HAP-1 (cell line): ENCODE measurements at places on chromosomes 7 and 10.

DNA sequence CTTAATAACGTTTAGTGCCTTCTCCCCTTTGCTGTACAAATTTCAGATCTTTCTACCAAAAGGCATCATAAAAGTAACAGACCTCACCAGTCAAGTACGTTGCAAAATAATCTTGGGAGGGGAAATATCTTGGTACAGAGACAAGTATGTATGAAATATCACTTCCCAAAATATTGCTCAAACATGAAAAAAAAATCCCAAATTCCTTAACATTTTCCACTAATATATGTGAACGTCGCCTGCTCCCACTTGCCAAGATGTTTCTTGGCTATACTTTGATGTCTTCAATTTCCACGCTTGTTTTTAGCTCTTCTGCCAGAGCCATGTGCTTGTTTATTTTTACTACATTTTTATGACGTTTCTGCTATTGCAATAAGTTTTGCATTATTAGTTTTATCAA lies 223.5 kb downstream of the PLXNA4 start:
- DNase-seq: no peak

GRCh38 chr10:79926037-79926436 lies 22.9 kb downstream of the SFTPD start:
- no peak for DNase-seq

- no peak for DNase-seq
Observed at GRCh38 chr10:109386921-109387320, 536.4 kb downstream of the XPNPEP1 start.

GRCh38 chr7:92811158-92811557 lies 25.2 kb downstream of the CDK6 start:
- DNase-seq: no peak

GRCh38 chr7:44094365-44094764 lies 9.8 kb upstream of the AEBP1 start:
- no peak for DNase-seq

DNA sequence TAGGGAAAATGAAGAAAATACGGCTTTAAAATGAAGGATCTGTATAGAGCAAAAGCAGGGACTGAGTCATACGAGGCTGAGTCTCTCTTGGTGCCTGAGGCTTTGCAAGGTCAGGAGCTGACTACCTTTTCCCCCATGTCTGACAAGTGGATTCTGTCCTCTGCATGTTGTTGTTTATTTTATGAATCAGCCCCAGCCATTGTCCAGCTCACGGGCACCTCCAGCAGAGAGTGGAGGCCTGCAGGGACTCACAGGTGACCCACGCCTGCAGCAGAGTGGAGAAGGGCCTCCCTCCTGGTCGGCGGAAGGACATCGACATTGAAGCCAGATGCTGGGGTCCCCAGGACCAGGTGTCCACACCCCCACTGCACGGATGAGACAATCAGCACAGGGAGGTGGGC lies 233.9 kb downstream of the WDR37 start:
- no peak for DNase-seq

DNA sequence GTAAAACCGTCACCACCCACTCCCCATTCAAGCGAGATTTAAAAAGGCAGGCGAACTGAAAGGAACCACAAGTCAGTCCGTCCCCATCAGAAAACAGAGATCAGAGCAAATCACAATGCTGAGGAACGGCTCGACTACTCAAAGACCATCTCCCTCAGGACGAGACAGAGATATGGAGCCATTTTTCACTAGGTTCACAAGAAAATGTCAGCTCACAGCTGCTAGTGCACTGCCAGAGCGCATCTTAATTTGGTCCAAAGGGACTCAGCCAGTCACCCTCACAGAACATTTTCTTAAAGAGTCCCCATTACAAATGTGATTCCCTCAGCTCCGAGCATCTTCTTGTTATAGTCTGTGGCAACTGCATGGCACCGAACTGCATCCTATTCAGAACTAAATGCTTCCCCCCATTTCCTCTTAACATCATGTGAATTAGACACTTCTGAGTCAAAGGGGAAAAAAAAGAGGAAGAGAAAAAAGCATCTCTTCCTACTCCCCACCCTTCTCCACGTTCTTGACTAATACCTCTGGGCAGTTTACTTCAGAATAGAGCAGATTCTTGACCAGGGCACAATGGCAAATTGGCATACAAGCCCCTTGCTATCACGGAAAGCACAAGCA lies 683.9 kb downstream of the MAGI2 start:
- DNase-seq: no peak

DNA sequence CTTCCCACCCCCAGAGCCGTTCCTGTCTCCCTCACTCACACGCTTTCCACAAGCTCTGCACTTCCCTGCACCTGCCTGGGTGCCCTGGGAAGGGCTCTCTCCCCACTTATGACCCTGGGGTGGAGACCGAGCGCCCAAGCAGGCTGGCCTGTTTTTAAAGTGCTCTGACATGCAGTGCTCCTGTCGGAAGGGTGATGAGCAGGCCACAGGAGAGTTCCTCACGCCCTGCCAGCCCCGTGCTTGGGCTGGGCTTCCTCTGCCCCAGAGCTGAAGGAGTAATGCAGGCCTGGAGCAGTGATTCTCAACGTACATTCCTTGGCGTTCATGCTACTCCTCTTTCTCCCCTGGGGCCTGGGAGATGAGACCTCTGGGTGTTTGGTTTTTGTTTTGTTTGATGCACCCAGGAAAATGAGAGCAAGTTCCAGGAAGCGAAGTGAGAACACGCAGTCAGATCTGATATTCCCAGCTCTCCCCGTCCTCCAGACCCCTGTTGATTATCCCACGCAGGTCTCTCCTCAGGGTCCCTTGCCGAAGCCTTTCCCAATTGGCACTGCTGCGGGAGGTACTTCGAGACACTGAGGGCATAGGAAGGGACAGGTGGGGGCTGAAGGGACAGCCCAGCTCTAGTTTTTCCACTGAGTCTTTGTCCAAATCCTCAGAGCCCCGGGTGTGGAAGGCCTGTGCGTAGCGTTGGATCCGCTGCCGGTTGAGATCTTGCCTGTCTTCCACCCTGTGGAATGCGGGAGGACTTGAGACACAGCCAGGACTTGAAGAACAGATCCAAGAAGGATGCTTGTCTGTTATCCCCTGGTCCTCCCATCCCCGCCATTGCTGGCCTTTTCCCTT lies 14.1 kb downstream of the TRPV6 start:
- no peak for DNase-seq

DNA sequence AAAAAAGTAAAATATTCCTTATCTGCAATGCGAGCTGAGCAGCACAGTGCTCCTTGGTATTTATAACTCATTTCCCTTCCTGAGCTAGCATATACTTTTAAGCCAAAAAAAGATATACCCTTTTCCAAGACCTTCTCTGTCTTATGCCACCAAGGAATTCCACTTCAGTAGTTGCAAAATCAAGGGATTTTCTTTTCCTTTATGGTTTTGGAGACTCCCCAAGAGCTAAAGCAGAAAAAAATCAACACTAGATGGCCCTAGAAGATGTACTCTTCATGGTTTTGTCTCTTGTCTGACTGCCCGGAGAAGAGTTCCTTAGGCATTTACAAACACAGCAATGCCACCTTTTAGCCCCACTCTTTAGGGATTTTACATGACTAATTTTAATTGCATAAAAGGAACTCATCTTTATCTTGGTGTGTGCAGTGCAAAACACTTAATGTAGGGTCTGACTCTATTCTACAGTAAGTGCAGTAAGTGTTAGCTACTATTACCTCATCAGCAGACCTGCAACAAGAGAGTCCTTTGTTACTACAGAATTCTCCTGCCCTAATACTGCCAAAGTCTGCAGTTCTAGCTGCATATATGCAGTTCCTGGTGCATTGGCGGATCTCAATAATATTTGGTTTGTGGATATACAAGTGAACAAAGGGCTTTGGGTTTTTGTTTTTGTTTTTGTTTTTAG lies 443.3 kb downstream of the GFRA1 start:
- DNase-seq: no peak

DNA sequence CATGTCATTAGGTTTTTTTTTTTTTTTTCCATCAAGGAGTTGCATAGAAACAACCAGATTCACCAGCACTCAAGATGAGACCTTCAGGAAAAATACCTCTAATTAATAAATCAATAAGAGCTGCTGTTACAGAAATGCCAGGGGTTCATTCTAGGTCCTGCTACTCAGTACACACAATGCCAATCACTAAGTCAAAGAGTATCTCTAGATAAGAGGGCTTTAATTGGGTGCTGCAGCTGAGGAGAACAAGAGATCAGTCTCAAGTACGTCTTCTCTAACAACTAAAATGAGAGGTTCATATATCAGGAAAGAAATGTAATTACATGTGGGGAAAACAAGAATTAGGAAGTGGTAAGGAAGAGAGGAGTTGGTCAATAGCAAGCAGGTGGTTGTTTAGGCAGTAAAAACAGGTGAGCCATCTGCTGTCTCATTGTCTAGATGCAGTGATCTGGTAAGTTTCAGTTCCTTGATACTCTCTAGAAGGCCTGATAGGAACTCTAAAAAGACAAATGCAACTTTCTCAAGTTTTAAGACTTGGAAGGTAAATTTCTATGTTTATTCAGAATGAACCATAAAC lies 272.9 kb upstream of the ZWINT start:
- no peak for DNase-seq

- peak; percentile 76 for DNase-seq
Observed at GRCh38 chr7:13989126-13989948, at the start of gene ETV1. Gene ETV1, minus strand, starts transcription at chr7:13989666. Its CDS starts 614 bp downstream, at chr7:13989052.

DNA sequence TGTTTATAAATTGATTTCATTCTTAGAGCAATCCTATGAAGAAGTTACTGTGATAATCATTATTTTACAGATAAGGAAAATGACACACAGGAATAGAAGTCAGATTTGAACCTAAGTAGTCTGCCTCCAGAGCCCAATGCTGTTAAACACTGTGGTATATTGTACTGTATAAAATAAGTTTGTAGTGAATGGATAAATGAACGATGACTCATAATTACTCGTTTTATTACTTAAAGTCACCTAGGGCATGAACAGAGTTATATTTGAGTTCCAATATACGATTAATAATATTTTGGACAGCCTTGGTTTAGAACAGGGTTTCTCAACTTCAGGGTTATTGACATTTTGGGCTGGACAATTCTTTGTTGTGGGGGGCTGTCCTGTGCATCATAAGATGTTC lies 7.8 kb upstream of the BTRC start:
- no peak for DNase-seq

DNA sequence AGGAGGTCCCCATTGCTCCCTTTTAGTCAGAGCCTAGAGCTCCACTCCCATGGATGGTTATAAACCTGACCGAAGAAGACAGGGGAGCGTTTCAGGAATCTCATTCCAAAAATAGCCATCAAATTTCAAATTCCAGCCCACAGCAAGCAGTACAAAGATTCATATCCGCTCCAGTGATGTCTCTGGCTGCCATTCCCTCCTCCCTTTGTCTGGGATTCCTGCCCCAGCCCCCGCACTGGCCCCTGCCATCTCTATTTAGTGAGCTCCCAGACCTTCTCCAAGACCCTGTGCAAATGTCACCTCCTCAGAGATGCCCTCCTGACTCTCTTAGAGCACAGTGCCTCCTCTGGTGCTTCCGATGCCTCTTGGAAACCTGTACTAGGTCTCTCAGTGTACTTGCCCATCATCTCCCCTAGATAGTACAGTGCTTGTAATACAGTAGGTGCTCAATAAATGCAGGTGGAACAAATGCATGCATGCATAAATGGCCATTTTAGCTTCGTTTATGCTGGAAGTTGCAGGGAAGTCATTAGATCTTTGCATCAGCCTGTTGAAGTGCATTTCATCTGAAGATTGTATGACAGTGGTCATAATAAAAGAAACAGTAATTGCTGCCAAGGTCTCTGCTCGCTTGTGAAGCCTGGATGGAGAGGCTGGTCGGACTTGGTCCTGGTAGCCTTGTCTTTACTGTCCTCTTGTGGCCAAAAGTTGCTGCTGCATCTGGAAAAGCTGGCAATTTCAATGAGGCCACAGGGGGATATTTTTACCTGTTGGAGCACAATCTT lies 32.0 kb upstream of the HABP2 start:
- DNase-seq: peak; percentile 72

- DNase-seq: no peak
Observed at GRCh38 chr10:126926568-126926967, 21.3 kb downstream of the DOCK1 start.

DNA sequence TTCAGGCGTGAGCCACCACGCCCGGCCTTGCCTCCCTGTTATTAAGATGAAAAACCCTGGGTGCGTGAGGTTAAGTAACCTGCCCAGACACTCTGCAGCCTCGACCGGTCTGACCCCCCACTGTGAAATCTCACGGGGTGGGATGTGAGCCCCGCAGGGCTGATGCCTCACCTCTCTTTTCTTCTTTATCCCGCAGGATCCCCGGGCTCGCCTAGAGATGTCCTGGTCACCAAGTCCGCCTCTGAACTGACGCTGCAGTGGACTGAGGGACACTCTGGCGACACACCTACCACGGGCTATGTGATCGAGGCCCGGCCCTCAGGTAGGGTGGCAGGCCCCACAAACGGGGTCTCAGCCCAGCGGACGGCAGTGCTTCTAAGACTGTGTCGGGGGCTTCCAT lies 461.1 kb upstream of the FOXK1 start:
- no peak for DNase-seq

DNA sequence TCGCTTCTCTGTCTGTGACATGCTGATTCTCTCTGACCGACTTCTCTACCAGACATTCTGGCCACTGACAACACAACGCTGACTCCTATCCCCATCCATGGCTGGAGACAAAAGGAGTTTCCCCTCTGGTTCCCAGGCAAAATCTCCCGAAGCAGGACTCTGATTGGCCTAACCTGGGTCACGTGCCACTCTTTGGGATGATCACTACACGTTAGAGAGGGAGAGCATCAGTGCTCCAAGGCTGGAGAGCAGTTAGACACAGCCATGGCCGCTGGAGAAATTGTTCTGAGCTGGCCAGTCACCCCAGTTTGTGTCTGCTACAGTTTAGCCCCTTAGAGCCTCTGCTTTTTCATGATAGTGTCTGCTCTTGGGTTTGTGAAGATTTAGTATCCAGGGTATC lies 38.9 kb downstream of the ADAMTS14 start:
- DNase-seq: no peak

DNA sequence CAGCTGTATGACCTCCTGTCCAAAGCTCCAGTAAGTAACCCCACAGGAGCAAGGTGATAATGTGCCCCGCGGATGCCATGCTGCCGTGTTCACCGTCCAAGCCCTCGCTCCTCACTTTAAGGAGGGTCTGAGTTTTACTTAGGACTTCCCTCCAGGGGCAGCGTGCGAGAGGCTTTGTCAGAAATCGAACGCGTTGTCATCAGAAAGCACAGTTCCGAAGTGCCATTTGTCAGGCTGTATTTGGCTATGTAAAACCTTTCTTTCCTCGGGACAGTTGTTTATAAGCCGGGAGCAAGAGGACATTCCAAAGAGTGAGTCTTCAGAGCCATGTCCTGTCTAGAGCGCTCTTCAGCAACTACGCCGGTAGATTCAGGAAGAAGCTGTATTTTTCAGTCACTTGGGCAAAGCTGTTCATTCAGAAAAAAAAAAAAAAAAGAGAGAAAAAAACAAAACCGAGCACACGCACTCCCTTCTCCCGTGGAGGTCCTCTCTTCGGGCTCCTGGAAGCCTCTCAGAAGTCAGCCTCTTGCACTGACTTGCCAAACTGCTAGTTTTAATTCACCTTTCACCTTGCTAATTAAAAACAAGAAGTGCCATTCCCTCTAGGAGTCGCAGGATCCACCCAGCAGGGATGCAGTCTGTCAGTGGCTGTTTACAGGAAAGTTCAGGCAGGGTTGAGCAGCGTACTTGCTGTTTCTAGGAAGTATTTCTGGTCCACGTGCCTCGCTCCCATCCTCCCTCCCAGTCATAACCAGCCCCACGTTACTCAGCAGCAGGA lies at the start of gene SEMA3E:
TSS of gene SEMA3E (minus strand) at position 676 of the 778 bp plus-strand sequence.
- DNase-seq: peak; percentile 43

GRCh38 chr10:10824591-10825148 lies 193.0 kb upstream of the CELF2 start:
- DNase-seq: no peak

- DNase-seq: no peak
Observed at GRCh38 chr7:6251653-6252052, 20.8 kb downstream of the CYTH3 start.
